ENCODE measurements at places on chromosomes 2 and 18.

DNA sequence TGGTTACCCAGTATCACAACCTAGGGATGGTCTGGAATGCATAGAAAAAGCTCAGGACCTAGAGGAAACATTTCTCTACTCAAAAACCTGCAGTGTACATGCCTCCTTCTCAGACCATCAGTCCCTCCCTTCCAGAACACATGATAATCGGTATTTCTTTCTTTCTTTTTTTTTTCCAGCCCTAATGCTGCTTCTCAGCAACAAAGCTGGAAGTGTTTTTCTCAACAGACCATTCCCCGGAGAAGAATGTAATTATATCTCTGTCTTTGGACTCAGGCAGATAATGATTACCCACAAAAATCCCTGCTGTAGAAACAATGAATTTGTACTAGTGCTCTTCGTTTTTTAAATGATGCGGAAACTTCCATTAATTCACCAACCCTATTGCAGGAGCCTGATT, 44.1 kb upstream of the NDUFV2 start:
- DNase-seq = no peak

DNA sequence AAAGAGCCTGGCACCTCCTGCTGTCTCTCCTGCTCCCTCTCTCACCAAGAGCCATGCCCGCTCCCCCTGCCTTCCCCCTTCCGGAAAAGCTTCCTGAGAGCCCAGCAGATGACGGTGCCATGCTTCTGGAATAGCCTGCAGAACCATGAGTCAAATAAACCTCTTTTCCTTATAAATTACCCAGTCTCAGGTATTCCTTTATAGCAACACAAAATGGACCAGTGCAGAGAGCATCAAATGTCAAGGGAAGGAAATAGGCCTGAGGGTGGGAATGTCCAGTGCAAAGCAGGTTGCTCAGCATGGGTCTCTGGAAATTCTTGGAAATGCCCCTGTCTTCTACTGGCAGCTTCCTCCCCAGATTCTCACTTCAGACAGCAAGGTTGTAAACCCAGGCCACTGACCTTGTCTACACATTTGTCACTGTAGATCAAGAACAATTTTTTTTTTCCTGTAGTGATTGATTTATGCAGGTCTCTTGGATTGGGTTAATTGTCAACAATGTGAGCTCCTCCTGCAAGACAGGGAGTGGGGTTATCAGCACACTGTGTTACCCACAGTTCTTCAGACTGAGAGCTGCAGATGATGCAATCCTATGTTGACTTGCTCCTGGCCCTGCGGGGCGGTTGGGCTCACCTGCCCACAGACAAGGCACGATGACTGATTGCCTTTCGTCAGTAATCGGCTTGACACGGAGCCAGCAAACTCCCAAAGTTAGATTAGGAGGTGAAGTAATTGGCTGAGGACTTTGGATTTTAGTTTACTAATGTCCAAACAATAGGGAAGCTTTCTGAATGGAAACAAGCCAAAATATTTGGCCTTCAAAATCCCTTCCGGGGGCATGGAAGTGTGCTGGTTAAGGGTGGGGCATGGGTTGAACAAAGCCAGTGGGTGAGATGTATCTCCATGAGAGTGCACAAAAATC, 5.4 kb upstream of the BOD1L2 start:
- no peak for DNase-seq

DNA sequence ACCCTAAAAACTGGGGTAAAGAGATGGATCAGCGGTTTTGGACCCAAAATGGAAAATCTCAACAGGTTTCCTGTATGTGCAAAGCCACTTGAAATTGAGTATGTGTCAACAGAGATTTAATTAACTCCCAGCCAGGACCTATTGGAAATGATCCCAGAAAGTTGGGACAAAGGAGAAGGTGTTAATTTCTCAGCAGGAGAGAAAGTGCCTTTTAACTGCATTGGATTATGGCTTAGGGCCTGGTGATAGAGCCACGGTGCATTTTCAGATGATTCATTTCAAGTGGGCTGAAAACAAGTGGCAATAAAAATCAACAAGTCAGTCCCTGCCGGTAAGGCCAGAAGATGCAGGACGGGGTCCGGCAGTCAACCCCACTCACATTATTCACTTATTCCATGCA, 80.2 kb upstream of the BCL11A start:
- no peak for DNase-seq

- no peak for DNase-seq
Observed at GRCh38 chr2:111904726-111905474, 6.5 kb downstream of the MERTK start.

Data from CD4-positive, alpha-beta T cell (primary cell).